ENCODE measurements at places on chromosomes 7 and 10.

DNA sequence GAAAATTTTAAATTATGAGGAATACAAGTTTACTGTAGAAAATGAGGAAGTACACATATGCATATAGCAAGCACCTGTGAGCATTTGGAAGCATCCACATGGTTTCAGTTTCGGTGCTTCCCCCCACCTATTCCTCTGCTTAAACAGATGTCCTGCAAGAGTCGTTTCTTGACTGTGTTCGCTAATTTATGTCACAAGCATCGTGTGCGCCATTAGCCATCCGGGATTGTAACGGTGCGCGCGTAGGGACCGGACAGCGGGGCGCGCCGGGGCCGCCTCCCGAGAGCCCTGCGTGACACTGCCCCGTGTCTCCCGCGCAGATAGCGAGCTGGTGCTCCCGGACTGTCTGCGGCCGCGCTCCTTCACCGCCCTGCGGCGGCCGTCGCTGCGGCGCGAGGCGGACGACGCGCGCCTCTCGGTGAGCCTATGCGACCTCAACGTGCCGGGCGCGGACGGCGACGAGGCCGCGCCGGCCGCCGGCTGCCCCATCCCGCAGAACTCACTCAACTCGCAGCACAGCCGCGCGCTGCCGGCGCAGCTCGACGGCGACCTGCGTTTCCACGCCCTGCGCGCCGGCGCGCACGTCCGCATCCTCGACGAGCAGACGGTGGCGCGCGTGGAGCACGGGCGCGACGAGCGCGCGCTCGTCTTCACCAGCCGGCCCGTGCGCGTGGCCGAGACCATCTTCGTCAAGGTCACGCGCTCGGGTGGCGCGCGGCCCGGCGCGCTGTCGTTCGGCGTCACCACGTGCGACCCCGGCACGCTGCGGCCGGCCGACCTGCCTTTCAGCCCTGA is 90.9 kb downstream of the NEURL1 start:
- DNase-seq, result peak; percentile 55

- DNase-seq, result no peak
These were observed 10.6 kb upstream of the SAMD8 start for GRCh38 chr10:75100764-75101291.

- no peak for DNase-seq
These were observed 39.0 kb downstream of the POR start for GRCh38 chr7:75953931-75954330.

GRCh38 chr10:31051703-31052102 is 20.0 kb upstream of the ZNF438 start:
- no peak for DNase-seq

DNA sequence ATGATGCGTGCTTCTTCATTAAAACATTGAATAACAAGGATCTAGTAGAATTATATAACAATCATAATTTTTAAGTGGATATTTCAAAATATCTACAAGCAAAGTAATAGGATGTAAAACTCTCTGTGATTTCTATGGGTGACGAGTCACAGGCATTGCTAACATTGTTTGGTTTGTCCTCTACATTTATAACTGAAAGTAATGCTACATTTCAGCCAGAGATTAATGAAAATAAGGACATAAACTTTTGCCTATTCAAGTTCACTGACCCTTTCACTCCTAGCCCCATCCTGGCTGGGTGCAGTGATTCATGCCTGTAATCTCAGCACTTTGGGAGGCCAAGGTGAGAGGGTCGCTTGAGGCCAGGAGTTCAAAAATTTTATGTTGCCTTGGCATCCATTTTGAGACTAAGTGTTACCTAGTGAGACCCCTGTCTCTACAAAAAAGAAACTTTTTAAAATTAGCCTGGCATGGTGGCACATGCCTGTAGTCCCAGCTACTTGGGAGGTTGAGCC is 38.4 kb upstream of the HSPA12A start:
- DNase-seq, result no peak

GRCh38 chr7:101942603-101943210 is 125.3 kb downstream of the CUX1 start:
- DNase-seq, result no peak

Data from activated naive CD4-positive, alpha-beta T cell treated with anti-CD3 and anti-CD28 coated beads for 36 hours (primary cell).